ENCODE measurements at places on chromosomes 7 and 10. TPM values are rescaled to one million over a fixed set of nuclear protein-coding genes. Genes with fewer than 3 reads are reported as not detected.
A peak's percentile ranks its signal among the peaks of the same experiment; 100 is the strongest.

Gene HELLS
- total RNA-seq, result 9.8 TPM

Gene OR13A1
- total RNA-seq, result not detected

Gene GDF2
- total RNA-seq, result not detected

Gene GPR15LG
- total RNA-seq, result not detected

DNA sequence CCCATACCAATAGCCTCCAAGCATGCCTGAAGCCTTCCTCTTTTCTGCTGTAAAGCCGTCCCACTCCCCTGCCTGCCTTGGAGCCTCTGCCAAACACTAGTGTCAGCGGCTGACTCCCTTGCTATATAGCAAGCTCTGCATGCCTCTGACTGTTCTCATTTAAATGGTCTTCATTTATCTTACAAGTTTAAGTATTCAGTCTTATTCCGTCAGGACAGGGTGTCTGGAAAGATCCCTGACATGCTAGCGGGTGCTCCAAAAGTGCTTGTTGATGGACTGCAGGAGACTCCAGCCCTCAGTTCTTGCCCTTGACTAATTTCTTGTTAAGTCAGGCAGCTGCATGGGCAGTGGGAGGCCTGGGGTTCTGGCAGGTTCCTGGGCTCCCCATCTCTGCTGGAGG lies 298.7 kb downstream of the GFRA1 start:
- no peak for DNase-seq

- DNase-seq, result no peak
Observed at GRCh38 chr10:106185951-106186350, 978.6 kb downstream of the SORCS1 start.

DNA sequence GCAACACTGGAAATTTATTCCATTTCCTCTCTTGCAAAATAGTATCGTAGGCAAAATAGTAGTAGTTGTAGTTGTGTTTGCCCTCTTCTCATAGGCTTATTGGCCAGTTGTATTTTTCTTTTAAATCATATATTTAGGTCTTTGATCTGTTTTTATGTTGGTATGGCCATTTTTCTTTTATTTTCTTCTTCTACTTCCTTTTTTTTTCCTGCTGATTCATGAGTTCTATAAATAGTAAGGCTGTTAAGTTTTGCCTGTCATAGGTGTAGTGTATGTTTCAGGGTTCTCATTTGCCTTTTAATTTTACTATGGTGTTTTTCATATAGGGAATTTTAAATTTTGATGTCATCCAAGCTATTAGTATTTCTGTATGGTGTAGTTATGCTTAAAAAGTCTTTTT lies 25.4 kb upstream of the MRC1 start:
- DNase-seq, result no peak

- no peak for DNase-seq
Observed at GRCh38 chr7:23356726-23357125, 57.6 kb downstream of the MALSU1 start.

GRCh38 chr7:169276-170172 lies 22.8 kb upstream of the FAM20C start:
- no peak for DNase-seq

- no peak for DNase-seq
Observed at GRCh38 chr7:43652364-43652763, 69.5 kb downstream of the STK17A start.

DNA sequence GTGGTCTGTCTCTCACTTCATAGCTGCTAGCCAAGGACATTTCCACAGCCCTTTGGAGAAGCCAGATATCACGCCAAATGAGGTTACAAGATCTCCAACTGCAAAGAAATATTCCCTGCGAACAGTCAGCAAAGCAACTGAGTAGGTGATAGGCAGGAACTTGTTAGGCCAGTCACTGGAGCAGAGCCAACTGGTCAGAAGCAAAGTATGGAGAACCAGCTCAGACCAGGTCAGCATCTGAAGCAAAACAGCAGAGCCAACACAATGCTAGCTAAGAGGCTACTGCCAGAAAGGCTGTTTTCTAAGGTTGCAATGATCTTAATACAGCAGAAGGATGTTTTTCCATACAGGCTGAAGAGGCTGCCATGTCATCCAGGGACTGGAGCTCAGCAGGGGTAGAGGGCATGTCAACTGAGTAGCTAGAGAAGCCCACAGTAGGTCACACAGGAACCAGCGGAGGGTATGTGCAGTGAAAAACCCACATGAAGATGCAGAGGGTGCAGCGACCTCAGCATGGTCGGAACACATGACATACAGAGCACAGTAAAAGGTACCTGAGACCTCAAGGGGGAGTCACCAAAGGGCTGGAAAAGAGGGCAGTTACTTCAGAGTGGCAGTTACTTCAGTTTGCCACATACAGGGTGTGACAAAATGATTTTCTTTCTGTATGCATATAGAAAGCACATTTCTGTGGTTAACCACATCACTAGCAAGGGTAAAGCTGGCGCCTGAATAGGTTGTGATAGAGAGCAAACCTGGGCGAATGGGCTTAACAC lies 8.9 kb downstream of the SEC31B start:
- DNase-seq, result peak; percentile 28

DNA sequence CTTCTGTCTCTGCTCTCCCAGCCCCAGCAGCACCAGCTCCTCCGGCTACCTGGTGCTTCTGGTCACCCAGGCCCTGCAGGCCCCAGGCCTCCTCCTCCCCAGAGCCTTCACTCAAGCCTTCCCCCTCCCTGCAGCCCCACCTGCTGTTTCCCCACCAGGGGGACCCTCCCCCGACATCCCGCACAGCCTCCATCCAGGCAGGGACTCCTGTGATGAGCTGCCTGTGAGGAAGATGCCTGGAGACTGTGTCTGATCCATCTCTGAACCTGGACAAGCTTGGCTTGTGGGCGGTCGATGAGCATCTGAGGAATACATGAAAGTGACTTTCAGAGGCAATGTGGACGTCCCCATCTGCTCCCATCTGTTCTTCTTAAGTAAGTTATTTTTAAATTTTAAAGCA lies 45.0 kb downstream of the RAMP3 start:
- DNase-seq, result no peak

DNA sequence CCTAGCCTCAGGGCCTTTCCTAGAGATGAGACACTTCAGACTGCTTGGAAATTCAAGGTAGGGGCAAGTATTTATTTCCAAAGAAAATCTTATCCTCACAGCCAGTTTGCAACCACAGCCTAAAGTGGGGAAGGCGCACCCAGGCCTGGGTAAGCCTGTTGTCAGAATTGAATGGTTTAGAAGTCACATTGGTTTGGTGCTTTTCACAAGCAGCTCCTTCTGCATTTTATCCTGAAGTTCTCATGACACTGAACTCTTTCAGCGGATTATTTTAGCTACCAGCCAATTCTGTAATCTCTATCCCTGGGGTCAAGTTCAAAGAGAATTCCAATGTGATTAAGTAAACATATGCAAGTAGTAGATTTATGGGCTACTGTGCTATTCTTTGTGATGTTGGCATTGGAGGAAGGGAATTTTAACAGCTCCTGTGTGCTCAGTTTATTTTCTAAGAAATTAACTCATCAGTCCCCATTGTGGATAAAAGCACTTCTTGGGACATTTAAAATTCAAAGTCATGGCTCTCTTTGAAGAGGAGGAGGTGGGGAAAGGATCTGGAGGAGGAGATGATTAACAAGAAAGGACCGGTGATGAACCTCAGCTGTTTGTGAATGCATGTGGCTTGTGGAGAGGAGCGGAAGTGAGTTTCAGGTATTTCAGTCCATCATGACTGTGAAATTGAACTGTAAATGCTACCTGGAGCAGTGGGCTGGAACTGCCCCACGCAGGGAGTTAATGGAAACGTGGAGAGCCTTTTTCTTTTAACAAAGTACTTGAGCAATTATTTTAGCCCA lies 90.2 kb upstream of the CACUL1 start:
- no peak for DNase-seq

DNA sequence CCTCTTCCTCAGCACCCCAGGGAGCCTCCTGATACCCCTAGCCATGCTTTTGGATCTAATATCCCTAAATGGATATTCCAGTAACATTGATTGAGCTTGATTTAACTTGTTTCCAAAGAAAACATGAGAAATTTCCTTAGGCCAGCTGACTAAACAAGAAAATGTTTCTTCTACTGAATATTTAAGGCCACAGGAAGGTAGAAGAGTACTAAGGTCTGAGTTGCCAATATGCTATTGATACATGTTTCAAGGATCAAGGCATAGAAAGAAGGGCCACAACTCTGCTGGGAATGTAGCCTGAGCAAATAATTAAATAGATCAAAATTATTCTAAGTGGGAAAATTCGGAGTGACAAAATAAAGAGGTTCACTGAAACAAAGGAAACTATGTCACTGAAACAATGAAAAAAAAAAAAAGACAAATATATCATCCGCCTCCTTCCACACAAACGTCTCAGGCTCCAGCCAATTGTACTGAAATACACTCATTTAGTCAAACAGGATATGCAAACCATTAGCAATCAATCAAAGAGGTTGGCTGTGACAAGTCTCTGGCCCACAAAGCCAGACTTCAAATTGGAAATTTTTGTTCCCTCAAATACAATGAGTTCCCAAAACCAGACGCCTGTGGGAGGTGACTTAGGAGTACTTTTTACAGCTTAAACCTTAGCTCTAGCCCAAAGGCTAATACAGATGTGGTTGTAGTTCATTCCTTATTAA lies 396.2 kb downstream of the HTR7 start:
- DNase-seq, result no peak

DNA sequence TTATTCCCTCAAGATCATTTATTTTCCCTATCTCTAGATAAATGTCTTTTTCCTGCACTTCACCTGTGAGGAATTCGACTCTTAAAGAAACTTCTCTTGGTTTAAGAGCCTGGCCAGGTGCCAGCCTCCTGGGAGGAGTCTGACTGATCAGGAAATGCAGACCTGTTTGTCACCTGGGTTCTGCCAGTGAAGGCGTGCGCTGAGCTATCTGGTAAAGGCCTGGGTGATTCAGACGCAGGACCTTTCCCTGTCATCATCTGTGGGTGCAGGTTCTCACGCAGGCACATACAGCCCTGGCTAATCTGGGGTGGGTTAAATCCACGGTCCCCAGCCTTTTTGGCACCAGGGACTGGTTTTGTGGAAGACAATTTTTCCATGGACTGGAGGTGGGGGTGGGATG lies 65.3 kb upstream of the AQP1 start:
- DNase-seq, result no peak

DNA sequence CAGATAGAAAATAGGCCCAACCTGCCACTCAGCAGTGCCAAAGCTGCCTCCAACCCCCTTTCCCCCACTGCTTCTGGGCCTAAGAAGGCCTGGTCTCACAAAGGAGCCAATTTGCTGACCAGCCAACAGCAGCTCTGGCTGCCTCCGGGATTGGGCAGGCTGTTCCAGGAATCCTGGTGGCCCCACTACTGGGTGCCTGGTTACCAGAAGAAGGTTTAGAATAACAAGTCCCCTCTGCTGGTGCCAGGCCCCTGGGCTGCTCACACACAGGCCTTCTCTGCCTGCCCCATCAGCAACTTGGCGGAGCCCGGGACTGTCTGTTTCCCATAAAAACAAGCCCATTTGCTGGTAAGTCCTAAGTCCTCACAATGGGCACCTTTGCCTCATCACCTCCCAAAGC lies 1.2 kb downstream of the PHKG1 start:
- peak; percentile 61 for DNase-seq
